Type B pancreatic cell (in vitro differentiated cells): ENCODE measurements at places on chromosomes 6 and 20. TPM values are rescaled to one million over a fixed set of nuclear protein-coding genes. Genes with fewer than 3 reads are reported as not detected.

DNA sequence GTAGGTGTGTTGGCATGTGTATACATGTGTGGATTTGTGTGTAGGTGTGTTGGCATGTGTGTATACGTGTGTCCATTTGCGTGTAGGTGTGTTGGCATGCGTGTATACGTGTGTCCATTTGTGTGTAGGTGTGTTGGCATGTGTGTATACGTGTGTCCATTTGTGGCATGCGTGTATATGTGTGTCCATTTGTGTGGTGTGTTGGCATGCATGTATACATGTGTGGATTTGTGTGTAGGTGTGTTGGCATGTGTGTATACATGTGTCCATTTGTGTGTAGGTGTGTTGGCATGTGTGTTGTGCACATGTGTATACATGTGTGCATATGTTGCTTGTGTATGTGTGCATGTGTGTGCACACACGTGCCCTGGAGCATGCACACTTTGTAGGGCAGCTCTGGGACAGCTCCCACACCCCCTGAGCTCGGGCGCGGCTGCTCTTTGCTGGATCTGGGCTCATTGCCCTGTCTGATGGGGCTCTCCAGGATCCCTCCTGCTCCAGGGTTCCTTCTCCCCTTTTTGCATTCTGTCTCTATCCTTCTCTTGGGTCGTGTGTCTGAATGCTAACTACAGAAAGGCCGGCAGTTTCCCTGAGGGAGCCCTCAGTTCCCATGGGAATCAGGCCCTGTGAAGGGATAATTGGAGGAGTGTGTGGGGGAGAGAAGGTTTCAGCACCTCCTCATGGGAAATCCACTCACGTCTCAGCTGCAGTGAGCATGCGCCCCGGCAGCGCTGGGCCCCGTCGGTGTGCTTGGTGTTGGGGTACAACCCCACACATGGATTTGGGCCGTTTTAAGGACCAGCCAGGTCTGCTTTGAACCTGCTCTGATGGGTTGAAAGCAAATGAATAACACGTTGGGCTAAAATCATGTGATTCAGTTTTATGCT, 102.0 kb downstream of the ERMARD start:
- peak; percentile 60 for DNase-seq
- peaks cover 5% of the 10 kb centered on the region for H3K4me1 ChIP-seq
- H3K27me3 ChIP-seq: no peaks in the 10 kb centered on the region
- no peak overlapping the region for H3K27ac ChIP-seq
- no peaks in the 10 kb centered on the region for H3K36me3 ChIP-seq

DNA sequence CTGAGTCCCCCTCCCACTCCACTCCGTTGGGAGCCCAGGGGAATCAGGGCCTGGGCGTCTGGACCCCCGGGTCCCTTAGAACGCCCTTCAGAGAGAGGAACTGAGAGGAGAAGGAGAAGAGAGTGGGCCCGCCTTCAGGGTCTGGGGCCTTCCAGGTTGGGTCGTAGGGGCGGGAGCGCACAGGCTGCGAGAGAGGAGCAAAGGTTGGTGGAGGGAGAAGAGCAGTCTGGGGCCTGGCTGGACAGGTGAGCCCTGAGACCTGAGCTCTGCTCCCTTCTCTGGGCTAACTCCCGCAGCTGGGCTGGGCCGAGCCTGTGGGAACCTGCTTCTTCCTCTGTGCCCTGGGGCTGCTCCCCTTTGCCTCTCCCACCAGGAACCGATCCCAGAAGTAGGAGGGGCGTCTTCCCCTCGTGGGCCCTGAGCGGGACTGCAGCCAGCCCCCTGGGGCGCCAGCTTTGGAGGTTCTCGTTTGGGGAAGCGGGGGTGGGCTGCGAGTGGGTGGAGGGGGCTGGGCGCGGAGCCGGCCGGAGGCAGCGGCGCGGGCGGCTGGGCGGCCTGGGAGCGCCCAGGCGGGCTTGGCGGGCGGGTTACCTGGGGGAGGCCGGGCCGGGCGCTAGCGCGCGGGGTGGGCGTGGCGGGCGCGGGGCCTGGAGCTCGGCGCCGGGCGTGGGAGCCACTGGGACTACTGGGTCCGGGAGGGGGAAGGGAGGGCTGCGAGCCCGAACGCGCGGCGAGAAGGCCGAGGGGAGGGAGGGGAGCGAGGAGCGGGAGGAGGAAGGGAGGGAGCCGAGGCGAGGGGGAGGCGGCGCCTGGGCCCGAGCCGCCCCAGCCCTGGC, at the start of gene DDR1:
TSS of gene DDR1 (plus strand) at position 835 of the 836 bp plus-strand sequence. CDS start 4,211 bp downstream, outside the sequence.
- peak within 1 kb of the TSS; percentile 99 for H3K27ac ChIP-seq
- peak within 1 kb of the TSS; percentile 93 for H3K4me3 ChIP-seq
- H3K36me3 ChIP-seq: peaks cover 5% of the 10 kb centered on the region
- no peak for DNase-seq

- no peaks in the 10 kb centered on the region for H3K36me3 ChIP-seq
- no peak overlapping the region for H3K4me3 ChIP-seq
- DNase-seq: no peak
- H3K27ac ChIP-seq: no peak overlapping the region
- no peaks in the 10 kb centered on the region for H3K4me1 ChIP-seq
Observed at GRCh38 chr6:46776070-46776712, 17.0 kb upstream of the MEP1A start.

DNA sequence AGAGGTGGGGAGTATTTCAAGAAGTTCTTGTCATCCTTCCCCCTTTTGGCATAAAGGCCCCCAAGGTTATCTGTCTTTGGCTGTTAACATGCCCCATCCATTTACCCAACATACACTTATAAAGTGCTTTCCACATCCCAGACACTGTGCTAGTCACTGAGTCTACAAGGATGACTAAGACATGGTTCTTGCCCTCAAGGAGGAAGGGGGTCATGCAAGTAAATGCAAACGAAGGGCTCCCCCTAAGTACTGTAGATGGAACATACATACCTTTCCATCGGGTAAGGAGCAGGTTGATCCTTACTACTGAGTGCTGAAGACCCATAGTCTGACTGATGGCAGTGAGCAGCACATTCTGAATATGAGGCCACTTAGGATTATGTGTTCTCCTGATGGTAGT, 38.3 kb downstream of the HECA start:
- H3K27me3 ChIP-seq: no peaks in the 10 kb centered on the region
- DNase-seq: no peak
- H3K27ac ChIP-seq: no peak overlapping the region
- H3K4me3 ChIP-seq: no peak overlapping the region

GRCh38 chr20:7516621-7517111, 423.6 kb downstream of the HAO1 start:
- no peaks in the 10 kb centered on the region for H3K36me3 ChIP-seq
- peaks cover 14% of the 10 kb centered on the region for H3K4me1 ChIP-seq
- peak overlapping the region; percentile 7 for H3K4me3 ChIP-seq
- H3K27ac ChIP-seq: no peak overlapping the region
- H3K27me3 ChIP-seq: peaks cover 5% of the 10 kb centered on the region
- no peak for DNase-seq

DNA sequence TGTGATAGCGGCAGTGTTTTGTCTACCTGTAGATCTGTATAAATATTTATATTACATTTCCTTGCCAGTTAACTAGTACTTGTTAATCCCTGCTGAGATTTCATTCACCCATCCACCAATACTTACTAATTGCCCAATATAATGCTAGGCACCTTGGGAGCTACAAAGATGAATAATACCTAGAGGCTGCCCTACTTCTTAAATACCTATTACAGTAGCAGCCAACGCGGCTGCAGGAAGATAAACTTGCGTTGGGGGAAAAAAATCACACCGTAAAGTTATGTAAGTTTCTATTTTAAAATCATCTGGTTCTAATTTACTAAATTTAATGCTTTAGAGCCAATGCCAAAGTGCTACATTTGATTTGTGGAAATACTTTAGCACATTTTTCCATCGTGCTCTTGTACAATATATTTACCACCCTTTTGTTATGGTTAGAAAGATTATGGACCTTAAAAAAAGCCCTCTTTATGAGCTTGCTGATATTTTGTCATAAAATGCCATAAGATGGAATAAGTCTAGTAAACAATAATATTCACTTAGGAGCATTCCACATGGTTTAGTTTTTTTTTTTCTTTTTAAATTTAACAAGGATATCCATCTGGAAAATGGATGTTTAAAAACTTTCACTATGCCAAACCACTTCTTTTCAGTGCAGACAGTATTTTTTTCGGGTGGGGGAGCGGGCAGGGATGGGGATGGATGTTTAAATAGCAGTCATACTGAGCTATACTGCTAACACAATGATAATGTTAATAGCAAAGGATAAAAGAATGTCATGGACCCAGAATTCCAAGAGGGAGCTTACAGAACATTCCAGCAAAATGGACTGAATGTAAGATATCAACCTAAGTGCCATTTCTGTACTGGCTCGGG, 13.2 kb upstream of the NEDD9 start:
- no peak overlapping the region for H3K4me3 ChIP-seq
- H3K27me3 ChIP-seq: no peaks in the 10 kb centered on the region
- H3K36me3 ChIP-seq: peaks cover 4% of the 10 kb centered on the region

DNA sequence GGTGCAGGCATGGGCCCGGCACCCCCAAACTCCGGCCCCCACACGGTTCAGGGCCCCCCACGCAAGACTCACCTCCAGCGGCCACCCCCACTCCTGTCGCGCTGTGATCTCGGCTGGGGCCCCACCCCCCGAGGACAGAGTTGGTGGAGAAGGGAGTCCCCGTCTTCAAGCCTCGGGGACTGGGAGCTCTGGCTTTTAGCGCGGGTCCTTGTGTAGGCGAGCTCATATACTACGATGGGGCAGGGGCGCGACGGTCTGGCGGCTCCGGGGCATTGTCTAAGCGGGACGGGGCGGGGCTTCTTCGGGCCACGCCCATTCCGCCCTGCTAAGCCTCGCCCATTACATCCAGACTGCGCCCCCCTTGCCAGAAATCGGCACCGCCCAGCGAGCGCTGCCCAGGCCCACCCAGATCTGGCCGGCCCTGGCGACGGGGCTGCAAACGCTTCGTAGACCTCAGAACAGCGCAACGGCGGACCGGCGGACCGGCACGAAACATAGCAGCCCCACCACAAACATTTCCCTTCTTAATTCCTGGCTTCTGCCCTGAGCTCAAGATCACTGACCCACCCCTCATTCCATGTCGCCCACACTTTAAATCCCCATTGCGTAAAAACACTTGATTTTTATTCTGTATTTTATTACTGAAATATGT, 1.0 kb upstream of the DDAH2 start:
- H3K36me3 ChIP-seq: peaks cover 46% of the 10 kb centered on the region
- H3K4me3 ChIP-seq: peak overlapping the region; percentile 95
- peak; percentile 94 for DNase-seq
- H3K27me3 ChIP-seq: no peaks in the 10 kb centered on the region
- peak overlapping the region; percentile 94 for H3K27ac ChIP-seq
- peaks cover 33% of the 10 kb centered on the region for H3K4me1 ChIP-seq

GRCh38 chr6:148538261-148539190, 195.9 kb downstream of the SASH1 start:
- peaks cover 11% of the 10 kb centered on the region for H3K4me1 ChIP-seq
- no peaks in the 10 kb centered on the region for H3K27me3 ChIP-seq
- peak overlapping the region; percentile 52 for H3K27ac ChIP-seq
- H3K36me3 ChIP-seq: peaks cover 42% of the 10 kb centered on the region
- peak overlapping the region; percentile 54 for H3K4me3 ChIP-seq

The TRIM40 gene
- total RNA-seq: 0.17 TPM in 1 of 2 replicates, not detected in the other

The SPACA1 gene
- total RNA-seq: not detected in 2 replicates

The BNIP5 gene
- 1.4 and 2.1 TPM in 2 replicates for total RNA-seq
